ENCODE measurements at places on chromosomes 12 and 14. TPM values are rescaled to one million over a fixed set of nuclear protein-coding genes. Genes with fewer than 3 reads are reported as not detected.

EPYC gene
- not detected for polyA plus RNA-seq

KLRC1 gene
- not detected for polyA plus RNA-seq

KLRK1 gene
- polyA plus RNA-seq: not detected

MDGA2 gene
- polyA plus RNA-seq: 0.02 TPM

PTPRQ gene
- 0.80 TPM for polyA plus RNA-seq

BEGAIN gene
- polyA plus RNA-seq: 1.2 TPM

All from IMR-90 (cell line).